ENCODE measurements at places on chromosomes 1 and 21. TPM values are rescaled to one million over a fixed set of nuclear protein-coding genes. Genes with fewer than 3 reads are reported as not detected.

CD84 gene
- 34.6 TPM for total RNA-seq

DNA sequence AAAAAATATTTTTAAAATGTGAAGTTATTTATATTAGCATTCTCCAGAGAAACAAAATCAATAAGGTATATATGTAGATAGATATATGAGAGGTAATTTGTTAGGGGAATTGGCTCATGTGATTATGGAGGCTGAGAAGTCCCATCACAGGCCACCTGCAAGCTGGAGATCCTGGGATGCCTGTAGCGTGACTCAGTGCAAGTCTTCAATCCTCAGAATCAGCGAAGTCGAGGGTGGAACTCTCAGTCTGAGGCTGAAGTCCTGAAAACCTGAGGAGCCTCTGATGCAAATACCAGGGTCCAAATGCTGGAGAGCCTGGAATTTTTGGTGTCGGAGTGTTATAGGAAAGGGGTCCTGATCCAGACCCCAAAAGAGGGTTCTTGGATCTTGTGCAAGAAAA lies 658.5 kb downstream of the USP25 start:
- H3K27me3 ChIP-seq, result no peaks in the 10 kb centered on the region
- H3K4me3 ChIP-seq, result no peak overlapping the region
- no peak overlapping the region for H3K27ac ChIP-seq

CCDC185 gene
- not detected for total RNA-seq

GRCh38 chr1:203172184-203173010 lies 3.2 kb downstream of the MYBPH start:
- peak; percentile 62 for DNase-seq
- H3K4me1 ChIP-seq, result no peaks in the 10 kb centered on the region
- H3K4me3 ChIP-seq, result no peak overlapping the region
- no peaks in the 10 kb centered on the region for H3K36me3 ChIP-seq
- no peak overlapping the region for H3K27ac ChIP-seq

DNA sequence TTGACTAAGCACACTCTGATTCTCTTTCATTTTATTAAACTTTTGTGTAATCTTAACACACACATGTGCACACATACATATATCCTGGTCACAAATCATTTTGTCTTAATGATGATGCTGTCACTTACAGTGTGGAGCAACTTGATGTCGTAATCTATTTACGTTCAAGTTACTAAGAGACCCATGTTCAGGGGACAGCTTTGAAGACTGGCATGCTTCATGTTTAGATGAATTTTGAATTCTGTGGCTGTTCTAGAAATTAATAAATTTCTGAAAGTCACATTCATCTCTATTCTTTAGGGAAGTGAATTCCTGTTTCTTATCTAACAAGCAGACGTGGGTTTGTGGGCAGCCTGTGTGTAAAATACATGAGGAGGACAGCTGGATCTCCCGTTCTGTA lies 1637.8 kb downstream of the PLA2G4A start:
- no peak overlapping the region for H3K27ac ChIP-seq
- no peak for DNase-seq
- no peaks in the 10 kb centered on the region for H3K36me3 ChIP-seq
- no peak overlapping the region for H3K4me3 ChIP-seq
- H3K27me3 ChIP-seq, result no peaks in the 10 kb centered on the region

DNA sequence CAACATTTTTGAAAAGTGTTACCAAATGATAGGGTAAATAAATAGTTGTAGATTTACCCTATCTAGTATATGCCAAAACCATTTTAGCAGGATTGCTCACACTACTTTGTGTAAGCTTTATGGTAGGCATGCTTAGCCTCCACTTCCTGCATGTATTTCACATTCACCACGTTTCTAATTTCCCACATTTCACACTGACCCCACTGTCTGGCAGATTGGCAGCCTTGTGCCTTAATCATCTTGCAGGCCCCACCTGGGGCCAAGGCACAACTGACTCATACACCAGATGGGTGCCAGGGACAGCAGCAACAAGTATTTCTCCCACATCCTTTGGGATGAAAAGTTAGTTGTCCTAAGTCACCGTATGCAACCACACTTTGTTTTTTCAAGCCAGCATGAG lies 21.2 kb upstream of the CENPF start:
- H3K36me3 ChIP-seq, result no peaks in the 10 kb centered on the region
- no peak overlapping the region for H3K4me3 ChIP-seq
- peaks cover 9% of the 10 kb centered on the region for H3K27me3 ChIP-seq
- H3K27ac ChIP-seq, result no peak overlapping the region

CTTNBP2NL gene
- 7.0 TPM for total RNA-seq

IL6R gene
- total RNA-seq, result 0.66 TPM

DNA sequence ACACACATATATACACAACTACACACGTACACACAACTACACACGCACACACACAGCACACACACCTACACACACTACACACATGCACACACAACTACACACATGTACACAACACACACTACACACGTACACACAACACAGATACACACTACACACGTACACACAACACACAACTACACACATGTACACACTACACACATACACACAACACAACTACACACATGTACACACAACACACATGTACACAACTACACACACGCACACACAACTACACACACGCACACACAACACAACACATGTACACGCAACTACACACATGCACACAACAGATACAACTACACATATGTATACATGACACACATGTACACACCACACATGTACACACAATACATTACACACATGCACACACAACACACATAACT lies 318.1 kb downstream of the CAMTA1 start:
- H3K27ac ChIP-seq, result no peak overlapping the region
- no peaks in the 10 kb centered on the region for H3K36me3 ChIP-seq
- no peak for DNase-seq
- H3K4me1 ChIP-seq, result no peaks in the 10 kb centered on the region

DNA sequence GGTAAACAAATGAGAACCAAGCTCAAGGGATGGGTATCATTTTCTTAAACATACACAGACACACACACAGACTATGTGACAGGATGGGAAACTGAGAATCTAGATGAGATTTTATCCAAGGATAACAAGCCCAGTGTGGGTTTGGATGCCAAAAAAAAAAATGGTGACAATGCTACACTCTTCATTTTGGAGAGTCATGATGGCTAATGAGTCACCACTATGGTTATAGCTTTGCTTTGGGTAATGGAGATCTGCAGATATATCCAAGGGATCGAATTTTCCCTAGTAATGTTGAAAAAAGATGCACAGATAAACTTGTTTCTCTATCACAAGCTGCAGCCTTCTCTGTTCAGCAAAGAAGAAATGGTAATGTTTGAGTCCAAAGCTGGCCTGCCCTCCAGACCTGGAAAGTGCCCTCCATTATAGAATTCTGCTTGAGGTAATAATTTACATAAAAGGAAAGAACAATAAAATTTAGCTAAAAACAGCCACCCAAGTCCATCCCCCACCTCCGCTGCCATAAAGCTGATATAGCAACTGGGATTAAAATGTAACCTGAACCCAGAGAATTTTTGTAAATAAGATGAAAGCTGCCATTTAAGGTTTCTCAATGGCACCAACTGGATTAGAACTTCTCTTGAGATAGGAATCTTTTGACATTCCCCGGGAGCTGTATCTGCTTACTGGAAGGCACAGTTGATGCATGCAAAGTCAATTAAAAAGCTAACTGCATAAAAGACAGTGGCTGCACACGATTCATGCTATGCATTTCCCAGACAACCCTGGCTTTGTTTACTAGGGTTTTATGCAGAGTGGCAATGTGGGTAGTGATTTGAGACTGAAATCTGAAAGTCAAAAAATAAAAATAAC lies 395.2 kb upstream of the LYPLAL1 start:
- H3K4me3 ChIP-seq, result no peak overlapping the region
- H3K27ac ChIP-seq, result no peak overlapping the region
- DNase-seq, result no peak
- no peaks in the 10 kb centered on the region for H3K27me3 ChIP-seq
- H3K36me3 ChIP-seq, result no peaks in the 10 kb centered on the region

- peaks cover 8% of the 10 kb centered on the region for H3K4me1 ChIP-seq
- DNase-seq, result peak; percentile 30
- no peak overlapping the region for H3K27ac ChIP-seq
- H3K27me3 ChIP-seq, result no peaks in the 10 kb centered on the region
- no peak overlapping the region for H3K4me3 ChIP-seq
These were observed 447.1 kb downstream of the PTPRU start for GRCh38 chr1:29683472-29683871.

S1PR1 gene
- 68.2 TPM for total RNA-seq

DNA sequence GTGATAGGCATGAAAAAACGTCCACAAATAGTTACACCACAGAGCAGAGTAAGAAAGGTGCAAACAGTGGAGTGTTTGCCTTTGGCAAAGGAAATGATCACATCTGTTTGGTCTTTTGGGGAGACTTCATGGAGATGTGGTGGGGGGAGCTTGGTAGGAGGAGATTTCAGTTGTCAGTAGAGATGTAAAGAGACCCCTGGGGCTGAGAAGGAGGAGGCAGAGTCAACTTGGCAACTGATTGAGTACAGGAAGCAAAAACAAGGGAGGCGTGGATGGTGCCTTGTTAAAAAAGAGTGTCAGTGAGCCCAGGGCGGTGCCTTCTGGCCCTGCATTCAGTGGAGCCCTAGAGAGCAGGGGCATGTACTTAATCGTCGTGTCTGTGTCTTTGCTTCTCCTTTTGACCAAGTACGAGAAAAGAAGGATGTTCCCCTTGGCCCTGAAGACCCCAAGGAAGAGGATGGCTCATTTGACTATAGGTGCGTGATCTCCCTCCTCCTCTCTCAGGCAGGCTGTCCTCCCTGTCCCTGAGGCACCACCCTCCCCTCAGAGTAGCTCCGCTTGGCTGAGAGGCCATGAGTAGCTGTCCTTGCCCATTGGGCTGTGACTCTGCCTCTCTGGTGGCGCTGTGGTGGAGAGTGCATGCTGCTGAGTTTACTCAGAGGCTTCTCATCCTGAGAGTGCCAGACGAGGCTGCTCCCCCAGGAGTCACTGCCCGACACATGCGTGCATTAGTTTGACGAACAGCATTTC lies 30.4 kb upstream of the CNTN2 start:
- H3K27ac ChIP-seq, result no peak overlapping the region
- no peaks in the 10 kb centered on the region for H3K36me3 ChIP-seq
- H3K4me3 ChIP-seq, result no peak overlapping the region
- no peaks in the 10 kb centered on the region for H3K4me1 ChIP-seq

CRYAA gene
- total RNA-seq, result not detected

DNA sequence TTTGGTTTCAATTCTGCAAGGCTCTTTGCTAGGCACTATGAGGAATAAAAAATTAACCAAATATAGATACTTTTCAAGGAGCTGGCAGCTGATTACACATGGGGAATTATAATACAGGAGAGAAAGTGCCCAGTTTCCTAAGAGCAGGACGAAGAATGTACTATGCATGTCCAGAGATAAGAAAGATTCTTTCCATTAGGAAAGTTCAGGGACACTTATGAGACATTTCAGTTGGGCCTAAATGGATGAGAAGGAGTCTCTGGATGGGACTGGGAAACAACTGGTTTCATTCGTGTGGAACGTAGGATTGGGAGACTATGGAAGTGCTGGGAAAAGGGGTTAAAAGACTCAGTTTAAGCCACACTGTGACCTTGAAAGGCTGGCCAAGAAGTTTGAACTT lies 63.5 kb upstream of the MROH9 start:
- no peak overlapping the region for H3K4me3 ChIP-seq
- peaks cover 7% of the 10 kb centered on the region for H3K27me3 ChIP-seq
- no peaks in the 10 kb centered on the region for H3K4me1 ChIP-seq
- H3K27ac ChIP-seq, result no peak overlapping the region

DENND2C gene
- 0.35 TPM for total RNA-seq

DNA sequence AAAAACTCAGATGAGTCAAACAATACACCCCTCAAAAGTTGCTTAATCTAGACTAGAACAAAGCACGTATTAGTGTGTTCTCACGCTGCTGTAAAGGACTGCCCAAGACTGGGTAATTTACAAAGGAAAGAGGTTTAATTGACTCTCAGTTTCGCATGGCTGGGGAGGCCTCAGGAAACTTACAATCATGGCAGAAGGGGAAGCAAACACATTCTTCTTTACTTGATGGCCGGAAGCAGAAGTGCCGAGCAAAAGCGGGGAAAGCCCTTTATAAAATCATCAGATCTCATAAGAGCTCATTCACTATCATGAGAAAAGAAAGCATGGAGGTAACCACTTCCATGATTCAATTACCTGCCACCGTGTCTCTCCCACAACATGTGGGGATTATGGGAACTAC lies 10.1 kb downstream of the JAM2 start:
- no peak overlapping the region for H3K27ac ChIP-seq
- H3K36me3 ChIP-seq, result no peaks in the 10 kb centered on the region
- H3K4me1 ChIP-seq, result no peaks in the 10 kb centered on the region
- H3K4me3 ChIP-seq, result no peak overlapping the region
- H3K27me3 ChIP-seq, result peaks cover 7% of the 10 kb centered on the region
- DNase-seq, result no peak

DNA sequence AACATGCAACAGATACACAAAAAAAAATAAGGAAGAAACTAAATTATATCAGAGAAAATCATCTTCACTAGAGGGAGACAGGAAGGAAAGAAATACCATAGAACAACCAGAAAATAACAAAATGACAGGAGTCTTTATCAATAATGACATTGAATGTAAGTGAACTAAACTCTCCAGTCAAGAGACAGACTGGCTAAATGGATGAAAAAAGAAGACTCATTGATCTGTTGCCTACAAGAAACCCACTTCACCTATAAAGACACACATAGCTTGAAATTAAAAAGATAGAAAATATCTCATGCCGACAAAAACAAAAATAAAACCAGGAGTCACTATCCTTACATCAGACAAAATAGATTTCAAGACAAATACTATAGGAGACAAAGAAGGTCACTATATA lies 593.1 kb upstream of the USP24 start:
- no peaks in the 10 kb centered on the region for H3K36me3 ChIP-seq
- H3K4me3 ChIP-seq, result no peak overlapping the region
- no peak overlapping the region for H3K27ac ChIP-seq
- H3K4me1 ChIP-seq, result no peaks in the 10 kb centered on the region
- no peaks in the 10 kb centered on the region for H3K27me3 ChIP-seq
- no peak for DNase-seq

DNA sequence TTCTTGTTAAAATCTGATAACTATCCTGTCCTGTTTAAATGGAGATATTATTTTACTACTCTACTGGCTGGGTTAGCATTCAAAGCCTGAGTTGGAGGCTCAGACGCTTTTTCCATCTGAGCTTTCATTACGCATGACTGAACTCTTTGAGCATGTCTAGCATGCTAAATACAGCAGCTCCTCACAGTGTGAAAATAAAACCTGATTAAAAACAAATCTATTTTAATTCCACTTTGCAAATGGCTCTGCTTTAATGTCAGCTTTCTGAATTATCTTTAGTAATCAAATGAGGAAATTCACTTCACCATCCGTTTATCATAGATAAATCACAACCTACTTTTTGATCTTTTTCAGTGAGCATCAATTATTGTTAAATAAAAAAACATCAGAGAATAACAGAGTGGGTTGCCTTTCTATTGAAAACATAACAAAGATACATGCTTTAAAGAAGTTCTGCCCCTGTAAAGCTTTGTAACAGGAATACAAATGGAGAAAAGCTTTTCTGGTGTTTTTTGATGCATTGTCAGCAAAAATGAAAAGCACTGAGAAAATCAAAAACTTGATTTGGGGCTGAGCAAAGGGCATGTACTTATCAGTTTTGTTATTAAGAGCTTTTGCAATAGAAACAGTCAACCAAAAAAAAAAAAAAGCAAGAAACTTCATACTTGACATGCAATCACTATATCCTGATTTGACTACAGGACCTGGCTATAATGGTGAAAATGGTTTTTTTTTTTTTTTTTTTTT lies 3.5 kb upstream of the SPEN start:
- no peaks in the 10 kb centered on the region for H3K36me3 ChIP-seq
- no peaks in the 10 kb centered on the region for H3K27me3 ChIP-seq
- DNase-seq, result no peak
- peaks cover 18% of the 10 kb centered on the region for H3K4me1 ChIP-seq

- H3K36me3 ChIP-seq, result peaks cover 6% of the 10 kb centered on the region
- no peak overlapping the region for H3K4me3 ChIP-seq
- DNase-seq, result no peak
- no peaks in the 10 kb centered on the region for H3K27me3 ChIP-seq
- peaks cover 14% of the 10 kb centered on the region for H3K4me1 ChIP-seq
These were observed 20.2 kb upstream of the SLFNL1 start for GRCh38 chr1:41041614-41042270.
